A673 (cell line): ENCODE measurements at places on chromosomes 5 and 9. TPM values are rescaled to one million over a fixed set of nuclear protein-coding genes. Genes with fewer than 3 reads are reported as not detected.

- H3K36me3 ChIP-seq, result no peaks in the 10 kb centered on the region
- H3K4me1 ChIP-seq, result no peaks in the 10 kb centered on the region
- H3K27me3 ChIP-seq, result no peaks in the 10 kb centered on the region
- no peak overlapping the region for H3K27ac ChIP-seq
These were observed 510 bp downstream of the NOXA1 start for GRCh38 chr9:137423514-137424291.

DNA sequence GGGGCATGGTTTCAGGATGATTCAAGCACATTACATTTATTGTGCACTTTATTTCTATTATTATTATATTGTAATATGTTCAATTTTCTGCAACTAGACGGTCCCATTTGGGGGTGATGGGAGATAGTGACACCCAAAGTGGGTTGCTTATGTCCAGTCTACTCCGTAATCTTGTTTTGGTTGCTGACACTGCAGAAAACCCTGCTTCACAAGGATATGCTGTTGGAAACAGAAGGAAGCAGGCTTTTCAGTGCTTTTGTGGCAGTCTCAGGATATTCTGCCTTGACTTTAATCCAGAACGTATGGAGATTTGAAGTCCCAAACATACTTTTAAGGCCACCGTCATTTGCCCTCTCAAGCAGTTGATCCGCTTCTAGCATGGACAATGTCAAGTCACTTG is 47.5 kb upstream of the LARP1 start:
- no peaks in the 10 kb centered on the region for H3K4me1 ChIP-seq
- H3K27me3 ChIP-seq, result no peaks in the 10 kb centered on the region
- DNase-seq, result no peak
- no peak overlapping the region for H3K4me3 ChIP-seq

GRCh38 chr5:176658817-176659511 is 11.7 kb downstream of the TSPAN17 start:
- H3K4me3 ChIP-seq, result no peak overlapping the region
- no peak for DNase-seq
- no peak overlapping the region for H3K27ac ChIP-seq

Gene DBH
- not detected in 2 replicates for total RNA-seq

- H3K4me1 ChIP-seq, result no peaks in the 10 kb centered on the region
- no peak for DNase-seq
- H3K36me3 ChIP-seq, result no peaks in the 10 kb centered on the region
- H3K27me3 ChIP-seq, result no peaks in the 10 kb centered on the region
These were observed 47.4 kb downstream of the ADAM19 start for GRCh38 chr5:157528036-157528632.

GRCh38 chr5:58763390-58763789 is 180.5 kb downstream of the RAB3C start:
- H3K27ac ChIP-seq, result no peak overlapping the region
- H3K4me1 ChIP-seq, result no peaks in the 10 kb centered on the region
- H3K27me3 ChIP-seq, result no peaks in the 10 kb centered on the region

Gene MLANA
- not detected in 2 replicates for total RNA-seq

GRCh38 chr9:95317119-95317892 is at the start of gene FANCC:
TSS of gene FANCC (minus strand) at chr9:95317709. CDS start at chr9:95249291, 68,418 bp downstream.
- H3K4me3 ChIP-seq, result peak within 1 kb of the TSS; percentile 79
- H3K27me3 ChIP-seq, result no peaks in the 10 kb centered on the region
- H3K27ac ChIP-seq, result peak within 1 kb of the TSS; percentile 100
- peak; percentile 98 for DNase-seq
- H3K36me3 ChIP-seq, result no peaks in the 10 kb centered on the region

DNA sequence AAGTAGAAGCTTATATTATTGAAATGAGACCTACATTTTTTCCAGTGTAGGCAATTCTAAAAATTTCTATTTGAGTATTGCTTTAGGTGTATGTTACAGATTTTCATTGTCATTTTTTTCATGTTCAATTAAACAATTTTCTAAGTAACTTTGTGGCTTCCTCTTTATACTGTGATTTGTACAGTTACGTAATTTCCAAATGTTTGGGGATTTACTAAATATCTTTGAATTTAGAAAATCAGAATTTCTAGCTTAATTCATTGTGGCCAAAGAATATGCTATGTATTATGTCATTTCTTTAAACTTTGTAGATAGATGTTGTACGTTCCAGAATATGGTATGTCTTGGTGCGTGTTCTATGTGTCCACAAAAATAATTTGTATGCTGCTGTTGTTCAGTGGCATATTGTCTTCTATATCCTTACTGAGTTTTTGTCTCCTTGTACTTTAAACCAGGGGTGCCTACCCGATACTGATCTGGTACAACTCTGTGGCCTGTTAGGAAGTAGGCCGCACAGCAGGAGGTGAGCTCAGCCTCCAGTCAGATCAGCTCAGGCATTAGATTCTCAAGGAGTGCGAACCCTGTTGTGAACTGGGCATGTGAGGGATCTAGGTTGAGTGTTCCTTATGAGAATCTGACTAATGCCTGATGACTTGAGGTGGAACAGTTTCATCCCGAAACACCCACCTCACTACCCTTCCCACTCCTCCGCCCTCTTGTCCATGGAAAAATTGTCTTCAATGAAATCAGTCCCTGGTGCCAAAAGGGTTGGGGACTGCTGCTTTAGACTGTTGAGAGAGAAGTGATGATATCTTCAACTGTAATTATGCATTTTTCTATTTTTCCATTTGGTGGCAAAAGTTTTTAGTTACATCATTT is 63.5 kb downstream of the UBE2R2 start:
- DNase-seq, result peak; percentile 49
- no peaks in the 10 kb centered on the region for H3K36me3 ChIP-seq
- no peaks in the 10 kb centered on the region for H3K27me3 ChIP-seq
- H3K4me3 ChIP-seq, result no peak overlapping the region

DNA sequence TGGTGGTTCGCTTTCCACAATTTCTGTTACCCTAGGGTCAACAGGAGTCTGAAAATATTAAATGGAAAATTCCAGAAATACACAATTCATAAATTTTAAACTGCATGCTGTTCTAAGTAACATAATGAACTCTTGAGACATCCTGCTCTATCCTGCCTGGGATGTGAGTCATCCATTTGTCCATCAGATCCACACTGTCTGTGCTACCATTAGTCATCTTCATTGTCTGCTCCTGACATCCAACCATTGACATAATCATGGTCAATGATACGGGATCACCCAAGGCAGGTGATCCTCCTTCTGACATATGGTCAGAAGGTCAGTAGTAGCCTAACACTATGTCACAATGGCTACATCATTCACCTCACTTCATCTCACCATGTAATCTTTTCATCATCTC is 276.7 kb upstream of the KIF2A start:
- no peaks in the 10 kb centered on the region for H3K4me1 ChIP-seq
- H3K27ac ChIP-seq, result no peak overlapping the region
- peaks cover 4% of the 10 kb centered on the region for H3K27me3 ChIP-seq
- no peaks in the 10 kb centered on the region for H3K36me3 ChIP-seq
- no peak overlapping the region for H3K4me3 ChIP-seq
- peak; percentile 15 for DNase-seq

DNA sequence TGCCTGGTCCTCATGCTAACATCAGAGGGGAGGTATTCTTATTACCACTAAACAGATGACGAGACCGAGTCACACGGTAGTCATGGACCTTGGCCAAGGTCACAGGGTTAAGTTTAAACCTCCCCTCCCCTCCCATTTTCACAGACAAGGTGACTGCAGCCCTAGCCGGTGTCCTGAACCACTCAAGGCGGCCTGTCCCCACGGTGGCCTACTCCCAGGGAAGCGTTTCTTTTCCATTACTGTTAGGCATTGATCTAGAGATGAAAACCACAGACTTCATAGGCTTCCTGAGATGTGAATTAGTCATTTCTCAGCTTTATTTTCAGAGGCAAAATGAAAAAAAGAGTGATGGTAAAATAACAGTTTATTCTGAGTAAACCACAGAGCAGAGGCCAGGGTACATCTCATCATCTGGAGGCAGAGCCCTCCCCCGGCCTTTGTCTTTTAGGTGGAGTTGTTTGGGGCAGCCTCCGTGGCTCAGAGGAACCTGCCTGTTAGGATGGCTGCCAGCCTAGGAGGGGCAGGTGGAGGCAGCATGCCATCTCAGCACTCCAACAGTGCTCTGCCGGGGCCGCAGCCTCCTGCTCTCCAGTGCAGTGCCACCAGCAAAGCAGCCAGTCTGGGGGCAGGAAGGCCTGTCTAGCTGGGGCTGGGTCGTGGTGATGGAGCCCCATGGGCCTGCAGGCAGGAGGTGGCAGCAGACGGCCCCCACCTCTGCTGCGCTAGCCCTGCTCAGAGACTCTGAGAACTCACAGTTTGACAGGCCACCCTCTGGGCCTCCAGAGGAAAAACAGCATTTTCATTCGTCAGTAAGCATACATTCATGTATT is 71.2 kb downstream of the RAPGEF1 start:
- H3K4me3 ChIP-seq, result no peak overlapping the region
- no peaks in the 10 kb centered on the region for H3K36me3 ChIP-seq
- H3K27me3 ChIP-seq, result no peaks in the 10 kb centered on the region

DNA sequence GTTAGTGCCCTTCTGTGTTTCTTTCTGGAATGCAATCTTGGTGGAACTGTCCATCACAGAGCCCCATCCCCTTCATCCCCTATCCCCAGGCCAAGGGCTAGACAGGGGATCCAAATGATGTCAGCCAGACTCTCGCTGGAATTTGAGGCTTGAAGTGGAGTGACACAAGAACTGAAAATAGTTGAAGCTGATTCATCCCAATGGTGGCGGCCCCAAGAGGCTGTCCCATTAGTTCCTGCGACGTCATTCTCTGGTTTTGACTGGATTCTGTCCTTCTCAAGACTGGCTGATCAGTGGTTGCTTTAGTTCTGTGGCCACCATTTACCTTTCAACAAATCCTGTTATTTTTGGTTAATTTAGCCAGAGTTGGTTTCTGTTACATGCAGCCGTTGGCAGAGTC is 59.9 kb downstream of the SUB1 start:
- H3K36me3 ChIP-seq, result no peaks in the 10 kb centered on the region
- no peaks in the 10 kb centered on the region for H3K4me1 ChIP-seq
- H3K27ac ChIP-seq, result no peak overlapping the region
- no peak overlapping the region for H3K4me3 ChIP-seq

GRCh38 chr5:60835554-60835953 is 8.5 kb downstream of the ELOVL7 start:
- no peaks in the 10 kb centered on the region for H3K36me3 ChIP-seq
- H3K4me1 ChIP-seq, result no peaks in the 10 kb centered on the region
- H3K27ac ChIP-seq, result no peak overlapping the region
- peaks cover 39% of the 10 kb centered on the region for H3K27me3 ChIP-seq
- H3K4me3 ChIP-seq, result no peak overlapping the region

- H3K27me3 ChIP-seq, result no peaks in the 10 kb centered on the region
- H3K4me3 ChIP-seq, result no peak overlapping the region
- no peak overlapping the region for H3K27ac ChIP-seq
These were observed 32.5 kb upstream of the ZNF366 start for GRCh38 chr5:72539726-72540125.

DNA sequence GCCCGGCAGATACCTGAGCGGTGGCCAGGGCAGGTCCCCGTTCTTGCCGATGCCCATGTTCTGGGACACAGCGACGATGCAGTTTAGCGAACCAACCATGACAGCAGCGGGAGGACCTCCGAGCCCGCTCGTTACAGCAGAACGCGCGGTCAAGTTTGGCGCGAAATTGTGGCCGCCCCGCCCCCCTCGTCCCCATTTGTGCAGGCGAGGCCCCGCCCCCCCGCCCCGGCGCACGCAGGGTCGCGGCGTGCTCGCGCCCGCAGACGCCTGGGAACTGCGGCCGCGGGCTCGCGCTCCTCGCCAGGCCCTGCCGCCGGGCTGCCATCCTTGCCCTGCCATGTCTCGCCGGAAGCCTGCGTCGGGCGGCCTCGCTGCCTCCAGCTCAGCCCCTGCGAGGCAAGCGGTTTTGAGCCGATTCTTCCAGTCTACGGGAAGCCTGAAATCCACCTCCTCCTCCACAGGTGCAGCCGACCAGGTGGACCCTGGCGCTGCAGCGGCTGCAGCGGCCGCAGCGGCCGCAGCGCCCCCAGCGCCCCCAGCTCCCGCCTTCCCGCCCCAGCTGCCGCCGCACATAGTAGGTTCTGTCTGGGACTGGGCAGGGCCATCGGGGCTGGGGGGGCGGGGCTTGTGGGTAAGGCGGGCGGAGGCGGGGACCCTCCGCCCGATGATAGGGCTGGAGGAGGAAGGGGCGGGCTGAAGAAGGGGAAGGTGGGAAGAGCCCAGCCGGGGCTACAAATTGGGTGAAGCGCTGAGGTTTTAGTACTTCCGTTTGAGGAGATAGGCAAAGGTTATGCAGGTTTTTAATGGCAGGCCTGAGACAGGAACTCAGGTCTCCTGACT is at the start of the genes DHFR and MSH3:
TSS of gene DHFR (minus strand) at position 593 of the 840 bp plus-strand sequence. CDS start at position 99, 494 bp downstream.
TSS of gene MSH3 (plus strand) at position 262 of the 840 bp plus-strand sequence. CDS start at position 338, 76 bp downstream.
- no peaks in the 10 kb centered on the region for H3K27me3 ChIP-seq
- H3K36me3 ChIP-seq, result peaks cover 23% of the 10 kb centered on the region
- DNase-seq, result peak; percentile 95
- H3K27ac ChIP-seq, result peak within 1 kb of the TSS; percentile 97
- peaks cover 16% of the 10 kb centered on the region for H3K4me1 ChIP-seq

Gene CHD1
- 57.8 and 61.0 TPM in 2 replicates for total RNA-seq

- no peak for DNase-seq
- no peaks in the 10 kb centered on the region for H3K4me1 ChIP-seq
- H3K27me3 ChIP-seq, result no peaks in the 10 kb centered on the region
- H3K36me3 ChIP-seq, result no peaks in the 10 kb centered on the region
These were observed 8.8 kb upstream of the FCN2 start for GRCh38 chr9:134871697-134872340.

- peaks cover 10% of the 10 kb centered on the region for H3K4me1 ChIP-seq
- no peak overlapping the region for H3K4me3 ChIP-seq
- no peak overlapping the region for H3K27ac ChIP-seq
- H3K36me3 ChIP-seq, result no peaks in the 10 kb centered on the region
- no peaks in the 10 kb centered on the region for H3K27me3 ChIP-seq
- DNase-seq, result no peak
These were observed 7.0 kb upstream of the NDST1 start for GRCh38 chr5:150500905-150501304.

Gene RANBP17
- total RNA-seq, result not detected in 2 replicates

GRCh38 chr9:85430659-85431338 is 311.0 kb downstream of the AGTPBP1 start:
- H3K27me3 ChIP-seq, result peaks cover 59% of the 10 kb centered on the region
- H3K36me3 ChIP-seq, result no peaks in the 10 kb centered on the region
- no peak overlapping the region for H3K4me3 ChIP-seq

Gene MACIR
- total RNA-seq, result 22.3 and 23.4 TPM in 2 replicates

Gene IFNA13
- not detected in 2 replicates for total RNA-seq

DNA sequence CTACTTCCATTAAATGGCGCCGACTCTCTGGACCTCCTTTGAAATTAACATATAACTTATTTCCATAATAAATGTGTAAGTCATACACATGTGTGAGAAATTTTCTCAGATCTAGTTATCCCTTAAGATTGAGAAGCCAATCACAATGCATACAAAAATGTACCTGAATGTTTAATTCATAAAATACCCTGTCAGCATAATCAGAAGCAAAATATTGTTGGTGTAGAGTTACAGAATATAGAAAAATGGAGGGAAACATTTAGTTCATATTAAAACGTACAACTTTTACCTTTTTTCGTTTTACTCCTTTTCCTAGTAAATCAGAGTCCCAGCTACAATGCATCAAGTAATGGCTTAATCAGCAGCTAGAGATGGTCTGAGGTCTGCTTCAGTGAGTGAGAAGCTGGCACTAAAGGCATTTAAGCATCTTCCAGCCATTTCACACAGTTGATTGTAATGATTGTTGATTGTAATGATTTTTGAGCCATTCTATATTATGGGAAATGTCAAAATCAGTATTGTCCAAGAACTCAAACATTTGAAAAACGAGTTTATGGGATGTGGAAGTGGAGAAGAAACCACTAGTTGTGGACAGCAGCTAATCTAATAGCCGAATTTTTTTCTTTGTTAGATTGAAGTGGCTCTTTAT is 81.8 kb downstream of the ANXA1 start:
- no peak overlapping the region for H3K27ac ChIP-seq
- DNase-seq, result no peak
- H3K36me3 ChIP-seq, result no peaks in the 10 kb centered on the region
- H3K4me3 ChIP-seq, result no peak overlapping the region
- H3K4me1 ChIP-seq, result no peaks in the 10 kb centered on the region
- H3K27me3 ChIP-seq, result peaks cover 52% of the 10 kb centered on the region
